ENCODE measurements at places on chromosomes 5 and 9.

GRCh38 chr5:37005252-37005651 lies 128.7 kb downstream of the NIPBL start:
- no peak for DNase-seq

DNA sequence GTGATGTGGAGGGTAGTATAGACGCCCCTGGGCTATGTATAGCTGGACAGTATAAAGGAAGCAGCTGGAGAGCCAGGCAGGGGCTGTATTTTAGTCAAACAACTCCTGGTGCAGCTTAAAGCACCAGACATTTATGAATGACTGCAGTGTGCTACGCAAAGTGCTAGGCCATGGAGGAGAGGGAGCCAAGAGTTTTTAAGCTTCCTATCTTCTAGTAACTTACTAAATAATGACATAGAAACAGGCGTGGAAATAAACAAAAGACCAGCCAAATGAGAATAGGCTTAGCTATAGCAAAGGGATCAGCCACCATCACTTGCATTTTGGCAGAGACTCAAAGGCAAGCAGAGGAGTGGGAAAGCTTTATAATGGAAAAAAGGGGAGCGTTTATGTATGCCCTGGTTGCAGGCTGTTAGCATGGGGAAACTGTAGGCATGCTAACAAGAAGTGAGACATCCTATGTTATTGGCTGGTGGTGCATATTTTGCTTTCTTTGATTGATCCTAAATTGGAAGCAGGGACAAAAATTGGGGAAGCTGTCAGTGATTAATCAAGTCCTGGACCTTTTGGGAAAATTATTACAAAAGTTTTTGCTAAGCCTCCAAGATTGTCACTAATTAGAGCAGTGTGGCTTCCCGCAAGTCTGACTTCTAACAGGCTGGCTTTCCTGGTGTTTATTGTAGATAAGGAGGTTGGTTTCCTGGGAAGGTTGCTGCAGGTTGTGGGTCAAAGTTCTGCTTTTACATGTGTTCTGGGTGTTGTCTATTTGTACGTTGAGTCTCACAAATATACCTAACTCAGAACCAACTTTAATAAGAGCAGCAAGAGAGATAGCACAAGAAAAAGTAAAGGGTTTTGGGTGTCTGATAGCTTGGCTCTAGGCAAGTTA lies 46.6 kb downstream of the RAB3C start:
- no peak for DNase-seq

- no peak for DNase-seq
Observed at GRCh38 chr5:140978260-140978659, 12.0 kb downstream of the PCDHAC2 start.

- DNase-seq: no peak
Observed at GRCh38 chr5:169344629-169345028, 43.7 kb upstream of the SLIT3 start.

DNA sequence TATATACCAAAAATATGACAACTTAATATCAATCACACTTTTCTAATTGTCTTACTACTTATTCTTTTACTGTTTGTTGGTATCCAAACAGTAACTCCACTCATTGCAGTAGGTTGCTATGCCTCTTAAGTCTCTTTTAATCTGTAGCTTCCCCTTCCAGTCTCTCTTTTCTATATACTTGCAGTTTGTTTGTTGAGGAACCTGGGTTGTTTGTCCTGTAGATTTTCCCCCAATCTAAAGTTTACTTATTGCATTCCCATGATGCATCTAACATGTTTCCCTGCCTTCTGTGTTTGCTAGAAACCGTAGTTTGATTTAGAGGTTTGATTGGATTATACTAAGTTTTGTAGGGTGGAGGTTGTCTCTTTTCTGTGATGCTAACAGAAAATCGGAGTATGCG lies 10.6 kb downstream of the PDE8B start:
- DNase-seq: no peak

GRCh38 chr5:174777111-174777510 lies 52.7 kb downstream of the MSX2 start:
- no peak for DNase-seq

DNA sequence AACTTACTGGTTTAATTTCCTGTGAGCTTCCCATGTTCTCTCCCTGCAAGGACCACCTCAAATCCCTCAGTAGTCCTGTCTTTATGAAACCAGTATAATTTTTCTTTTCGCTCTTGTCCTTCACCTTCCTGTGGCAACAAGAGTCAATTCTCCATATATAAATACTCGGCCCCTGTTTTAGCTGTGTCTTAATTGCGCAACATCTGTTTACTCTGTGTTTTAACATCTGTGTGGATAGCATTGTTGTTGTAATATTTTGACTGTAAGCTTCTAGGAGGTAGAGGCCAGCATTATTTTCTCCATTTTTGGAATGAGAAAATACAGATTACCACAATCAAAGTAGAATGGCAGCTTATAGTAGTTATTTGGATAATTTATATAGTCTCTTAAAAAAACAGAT lies 30.2 kb upstream of the CDKN2B start:
- DNase-seq: no peak

GRCh38 chr5:158805195-158805594 lies 294.5 kb downstream of the EBF1 start:
- DNase-seq: peak; percentile 76

DNA sequence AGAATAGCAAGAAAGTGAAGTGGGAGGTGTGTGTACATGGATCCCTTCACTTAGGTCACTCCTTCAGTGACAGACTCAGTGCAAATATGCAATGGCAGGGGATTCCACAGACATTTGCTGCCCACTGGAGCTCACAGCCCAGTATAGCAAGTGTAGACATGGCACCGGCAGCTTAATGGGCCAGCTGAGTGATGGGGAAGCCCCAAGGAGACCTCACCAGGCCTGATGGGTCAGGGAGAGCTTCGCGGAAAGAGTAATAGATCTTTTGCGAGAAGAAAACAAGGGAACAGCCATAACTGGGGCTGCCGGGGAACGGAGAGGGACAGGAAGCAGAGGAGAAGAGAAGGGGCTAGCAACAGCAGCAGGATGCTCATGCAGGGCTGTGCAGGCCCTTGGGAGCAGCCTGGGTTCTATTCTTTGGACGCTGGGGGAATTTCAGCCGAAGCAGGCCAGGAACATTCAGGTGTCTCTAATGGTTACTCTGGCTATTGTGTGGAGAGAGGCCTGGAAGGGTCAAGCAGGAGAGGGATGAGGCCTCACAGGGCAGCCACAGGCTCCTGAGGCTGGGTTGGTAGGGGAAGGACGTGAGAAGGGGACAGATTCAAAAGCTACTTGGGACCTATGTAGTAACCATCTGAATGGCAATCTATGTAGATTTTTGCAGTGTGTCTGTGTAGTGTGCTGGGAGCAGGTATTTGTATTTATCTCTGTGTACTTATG lies 27.0 kb downstream of the TCF7 start:
- no peak for DNase-seq

GRCh38 chr5:155729684-155730059 lies 597.3 kb upstream of the SGCD start:
- DNase-seq: no peak

DNA sequence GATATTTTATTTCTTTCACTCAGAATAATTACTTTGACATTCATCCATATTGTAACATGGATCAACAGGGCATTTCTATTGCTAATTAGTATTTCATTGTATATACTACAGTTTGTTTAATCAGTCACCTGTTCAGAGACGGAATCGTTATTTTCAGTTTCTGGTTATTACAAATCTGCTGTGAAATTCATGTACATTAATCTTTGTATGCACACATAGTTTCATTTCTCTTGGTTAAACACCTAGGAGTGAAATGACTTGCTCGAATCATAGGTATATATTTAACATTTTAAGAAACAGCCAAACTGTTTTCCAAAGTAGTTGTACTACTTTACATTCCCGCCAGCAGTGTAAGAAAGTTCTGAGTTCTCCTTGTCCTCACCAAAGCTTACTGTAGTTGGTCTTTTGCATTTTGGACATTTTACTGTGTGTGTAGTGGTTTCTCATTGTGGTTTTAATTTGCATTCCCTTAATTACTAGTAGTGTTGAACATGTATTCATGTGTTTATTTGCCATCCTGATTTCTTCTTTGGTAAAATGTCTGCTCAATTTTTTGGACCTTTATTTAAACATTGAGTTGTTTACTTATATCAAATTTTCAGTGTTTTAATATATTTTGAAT lies 198.2 kb downstream of the SAXO1 start:
- no peak for DNase-seq

- DNase-seq: no peak
Observed at GRCh38 chr9:27799326-27799725, 226.0 kb upstream of the C9orf72 start.

GRCh38 chr5:6418679-6419276 lies 29.9 kb upstream of the UBE2QL1 start:
- DNase-seq: no peak

DNA sequence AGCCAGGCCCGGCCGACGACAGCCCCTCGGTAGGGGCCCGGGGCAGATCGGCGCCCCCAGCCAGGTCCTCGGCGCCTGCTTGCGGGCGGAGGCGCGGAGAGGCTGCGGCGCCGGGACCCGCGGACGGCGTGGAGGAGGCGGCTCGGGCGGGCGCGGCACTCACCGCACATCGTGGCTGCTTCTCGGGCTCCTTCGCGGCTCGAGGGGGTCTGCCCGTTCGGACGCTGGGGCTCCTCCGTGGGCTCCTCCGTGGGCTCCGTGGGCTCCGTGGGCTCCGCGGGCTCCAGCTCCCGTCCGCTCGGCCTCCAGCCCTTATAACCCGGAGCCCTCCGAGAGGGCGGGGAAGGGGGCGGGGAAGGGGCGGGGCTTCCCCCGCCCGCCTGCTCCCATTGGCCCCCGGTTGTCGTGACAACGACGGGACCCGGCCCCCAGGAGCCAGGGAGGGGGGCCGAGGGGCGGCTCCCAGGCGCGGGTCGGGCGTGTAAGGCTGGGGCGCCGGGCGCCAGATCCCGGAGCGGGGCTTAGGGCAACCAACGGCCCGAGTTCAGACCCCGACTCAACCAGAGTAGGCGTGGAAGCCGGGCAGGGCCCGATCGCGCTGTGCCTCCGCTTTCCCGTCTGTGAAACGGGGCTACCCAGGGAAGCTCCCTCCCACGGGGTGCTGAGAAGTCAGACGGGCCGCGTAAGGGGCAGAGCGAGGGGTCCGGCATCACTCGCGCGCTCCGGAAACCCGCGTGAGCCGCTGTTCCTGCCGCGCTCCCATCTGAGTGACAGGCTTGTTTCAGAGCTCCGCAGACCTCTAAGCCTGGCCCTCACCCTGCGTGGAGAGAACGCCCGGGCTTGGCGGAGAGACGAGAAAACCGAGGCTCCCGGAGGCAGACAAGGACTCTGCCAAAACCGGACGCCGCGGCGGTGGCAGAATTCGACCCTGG lies at the start of gene GFPT2:
Gene GFPT2 (minus strand): TSS at position 289 of the 932 bp plus-strand sequence. CDS start 119 bp downstream, at position 170.
- peak; percentile 82 for DNase-seq

- DNase-seq: no peak
Observed at GRCh38 chr9:107907255-107907654, 417.7 kb upstream of the KLF4 start.

DNA sequence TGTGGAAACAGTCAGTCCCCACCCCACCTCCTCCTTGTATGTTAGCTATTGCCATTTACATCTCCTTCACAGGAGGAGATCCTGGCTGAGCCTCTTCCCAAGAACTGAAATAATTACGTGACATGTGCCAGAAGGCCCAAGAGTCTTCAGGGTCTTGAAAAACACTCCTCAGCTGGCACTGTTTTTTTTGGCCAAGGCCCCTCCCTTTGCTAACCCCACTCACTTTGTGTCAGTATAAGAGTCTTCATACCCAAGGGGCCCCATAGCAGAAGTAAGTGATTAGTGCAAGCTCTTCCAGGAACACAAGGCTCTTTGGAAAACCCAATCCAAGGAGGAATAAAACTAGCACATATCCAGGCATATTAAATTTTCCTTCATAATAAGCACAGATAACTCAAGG lies 5.7 kb upstream of the LARP1 start:
- DNase-seq: no peak

DNA sequence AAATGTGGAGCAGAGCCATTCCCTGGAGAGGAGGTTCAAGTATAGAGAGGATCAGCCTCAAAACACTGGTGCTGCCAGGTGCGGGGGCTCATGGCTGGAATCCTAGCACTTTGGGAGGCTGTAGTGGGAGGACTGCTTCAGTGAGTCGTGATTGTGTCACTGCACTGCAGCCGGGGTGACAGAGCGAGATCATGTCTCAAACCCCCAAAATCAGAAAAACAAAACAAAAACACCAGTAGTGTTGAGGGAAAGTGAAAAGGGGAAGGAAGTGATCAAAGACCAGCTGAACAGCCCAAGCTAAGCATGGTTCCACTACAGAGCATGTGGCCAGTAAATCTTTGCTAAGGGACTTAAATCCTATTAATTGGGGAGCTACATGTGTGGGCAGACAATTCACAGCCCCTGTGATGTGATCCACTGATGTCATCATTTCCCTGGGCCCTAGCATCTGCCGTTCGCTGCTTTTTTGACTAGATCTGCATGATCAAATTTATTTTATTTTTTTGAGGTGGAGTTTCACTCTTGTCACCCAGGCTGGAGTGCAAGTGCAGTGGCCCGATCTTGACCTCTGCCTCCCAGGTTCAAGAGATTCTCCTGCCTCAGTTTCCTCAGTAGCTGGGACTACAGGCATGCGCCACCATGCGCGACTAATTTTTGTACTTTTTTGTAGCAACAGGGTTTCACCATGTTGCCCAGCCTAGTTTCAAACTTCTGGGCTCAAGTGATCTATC lies 2.7 kb upstream of the PCBD2 start:
- DNase-seq: no peak

DNA sequence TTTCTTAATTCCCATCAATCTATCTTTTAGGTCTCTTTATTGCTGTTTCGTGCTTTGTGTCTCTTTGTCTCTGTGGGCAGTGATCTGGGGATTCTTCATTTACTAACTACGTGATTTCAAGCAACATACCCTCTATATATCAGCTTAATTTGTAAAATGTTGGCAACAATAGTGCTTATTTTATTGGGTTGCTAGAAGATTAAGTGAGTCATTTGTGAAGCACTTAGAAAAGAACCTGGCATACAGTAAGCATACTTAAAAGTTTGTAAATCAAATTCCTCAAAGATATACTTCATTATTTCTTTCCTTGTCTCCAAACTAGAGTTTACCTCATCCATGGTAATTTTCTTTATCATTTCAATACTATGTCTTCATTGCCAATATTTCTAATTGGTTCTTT lies 669.7 kb downstream of the MAT2B start:
- DNase-seq: no peak

GRCh38 chr9:129560881-129561306 lies 60.0 kb downstream of the C9orf50 start:
- no peak for DNase-seq

DNA sequence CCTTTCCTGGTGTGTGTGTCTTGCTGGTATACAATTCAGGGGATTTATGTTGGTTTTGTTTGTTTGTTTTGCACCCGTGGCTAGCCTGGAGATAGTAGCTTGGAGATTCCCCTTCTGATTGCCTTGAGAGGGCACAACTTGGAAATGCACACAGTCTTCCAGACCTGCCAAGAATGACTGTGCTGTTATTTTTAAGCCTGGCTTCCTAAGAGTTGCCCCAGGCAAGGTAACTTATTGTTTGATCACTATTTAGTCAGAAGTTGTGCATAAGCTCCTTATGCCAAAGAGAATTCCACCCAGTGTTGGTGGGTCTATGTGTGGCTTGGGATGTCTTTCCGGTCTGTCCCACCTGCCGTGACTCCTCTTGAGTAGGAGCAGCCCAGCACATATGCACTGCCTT lies 421.9 kb upstream of the KCNN2 start:
- no peak for DNase-seq

Data from SK-N-DZ (cell line).